ENCODE measurements at places on chromosomes 2 and 18. TPM values are rescaled to one million over a fixed set of nuclear protein-coding genes. Genes with fewer than 3 reads are reported as not detected.

Gene POTEF
- not detected for total RNA-seq

Gene SUPT7L
- total RNA-seq: 52.5 TPM

Gene TMX3
- 54.0 TPM for total RNA-seq

DNA sequence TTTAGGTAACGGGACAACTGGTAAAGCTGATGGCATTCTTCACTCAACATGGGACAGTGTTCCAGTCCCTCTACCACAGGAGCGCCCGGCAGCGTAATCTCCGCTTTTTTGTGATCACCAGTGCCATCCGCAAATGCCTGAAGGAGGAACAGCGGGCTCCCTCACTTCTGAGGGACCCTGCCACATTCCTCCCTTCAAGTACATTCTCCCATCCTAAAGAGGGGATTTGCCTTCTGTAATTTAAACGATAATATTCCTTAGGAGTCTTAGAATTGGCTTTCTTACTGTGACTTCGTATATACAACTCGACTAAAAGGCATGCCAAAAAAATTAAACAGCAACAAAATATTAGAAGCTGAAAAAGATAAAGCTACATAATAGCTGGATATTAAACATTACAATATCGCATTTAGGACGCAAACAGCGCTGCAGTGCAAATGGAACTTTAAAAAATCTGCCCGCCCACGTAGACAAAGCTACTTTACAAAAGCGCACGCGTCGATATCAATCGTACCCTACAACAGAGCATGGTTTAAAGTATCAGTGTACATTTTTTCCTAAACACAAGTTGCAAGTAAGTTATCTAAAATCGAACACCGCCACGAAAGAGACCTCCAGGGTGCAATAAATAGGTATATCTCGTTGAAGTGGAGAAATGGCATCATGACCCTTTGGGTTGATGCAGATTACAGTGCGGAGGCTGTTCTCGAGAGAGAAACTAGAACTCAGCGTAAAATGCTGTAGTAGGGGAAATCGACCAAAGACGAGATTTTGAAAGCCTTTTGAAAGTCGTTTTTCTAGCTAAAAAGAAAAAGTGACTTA, 2.3 kb upstream of the VSNL1 start:
- H3K27ac ChIP-seq: no peak overlapping the region
- no peaks in the 10 kb centered on the region for H3K36me3 ChIP-seq
- H3K4me1 ChIP-seq: peaks cover 3% of the 10 kb centered on the region
- no peak for DNase-seq
- no peak overlapping the region for H3K4me3 ChIP-seq

DNA sequence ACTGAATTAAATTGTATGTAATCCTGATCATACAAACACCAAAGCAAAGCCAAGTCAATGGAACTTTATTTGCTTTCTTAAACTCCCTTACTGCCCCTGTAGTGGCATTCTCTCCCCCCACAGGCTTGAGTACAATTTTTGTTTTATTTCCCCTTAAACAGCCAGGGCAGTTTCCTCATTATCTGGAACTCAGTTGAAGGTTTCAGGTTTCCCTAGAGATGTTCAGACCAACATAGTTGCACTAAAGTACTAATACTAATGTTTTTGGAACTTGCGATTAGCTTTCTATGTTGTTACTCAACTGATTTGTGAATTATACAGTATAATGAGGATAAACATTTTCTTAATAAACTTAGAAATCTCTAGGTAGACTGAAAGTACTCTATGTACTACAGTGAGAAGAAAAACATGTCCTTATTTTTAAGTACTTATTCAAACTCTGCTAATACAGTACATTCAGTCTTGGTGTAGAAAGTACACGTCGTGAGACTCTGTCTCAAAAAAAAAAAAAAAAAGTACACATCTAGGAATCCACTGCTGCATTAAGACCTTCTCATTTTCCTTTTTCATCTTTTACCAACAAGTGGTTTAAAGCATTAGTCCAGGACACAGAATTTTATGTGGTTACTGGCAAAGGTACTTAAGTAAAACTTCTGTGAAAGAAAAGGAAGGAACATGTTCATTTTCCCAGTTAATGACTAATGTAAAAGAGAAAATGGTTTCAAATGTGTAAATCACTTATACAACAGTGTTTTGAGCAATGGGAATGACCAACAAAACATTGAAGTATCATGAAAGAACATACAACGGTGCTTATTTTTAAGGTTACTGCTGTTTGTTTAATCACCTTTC, 209.5 kb upstream of the SMAD7 start:
- H3K36me3 ChIP-seq: peaks cover 7% of the 10 kb centered on the region
- DNase-seq: no peak
- no peaks in the 10 kb centered on the region for H3K4me1 ChIP-seq
- no peaks in the 10 kb centered on the region for H3K27me3 ChIP-seq
- no peak overlapping the region for H3K4me3 ChIP-seq

- no peak for DNase-seq
- H3K36me3 ChIP-seq: no peaks in the 10 kb centered on the region
- H3K27ac ChIP-seq: no peak overlapping the region
- H3K4me1 ChIP-seq: no peaks in the 10 kb centered on the region
Observed at GRCh38 chr2:38203446-38203810, 127.5 kb upstream of the CYP1B1 start.

GRCh38 chr2:237222601-237223041, 136.9 kb downstream of the COPS8 start:
- H3K27me3 ChIP-seq: no peaks in the 10 kb centered on the region
- no peaks in the 10 kb centered on the region for H3K36me3 ChIP-seq
- no peak overlapping the region for H3K4me3 ChIP-seq
- no peaks in the 10 kb centered on the region for H3K4me1 ChIP-seq
- no peak for DNase-seq

DNA sequence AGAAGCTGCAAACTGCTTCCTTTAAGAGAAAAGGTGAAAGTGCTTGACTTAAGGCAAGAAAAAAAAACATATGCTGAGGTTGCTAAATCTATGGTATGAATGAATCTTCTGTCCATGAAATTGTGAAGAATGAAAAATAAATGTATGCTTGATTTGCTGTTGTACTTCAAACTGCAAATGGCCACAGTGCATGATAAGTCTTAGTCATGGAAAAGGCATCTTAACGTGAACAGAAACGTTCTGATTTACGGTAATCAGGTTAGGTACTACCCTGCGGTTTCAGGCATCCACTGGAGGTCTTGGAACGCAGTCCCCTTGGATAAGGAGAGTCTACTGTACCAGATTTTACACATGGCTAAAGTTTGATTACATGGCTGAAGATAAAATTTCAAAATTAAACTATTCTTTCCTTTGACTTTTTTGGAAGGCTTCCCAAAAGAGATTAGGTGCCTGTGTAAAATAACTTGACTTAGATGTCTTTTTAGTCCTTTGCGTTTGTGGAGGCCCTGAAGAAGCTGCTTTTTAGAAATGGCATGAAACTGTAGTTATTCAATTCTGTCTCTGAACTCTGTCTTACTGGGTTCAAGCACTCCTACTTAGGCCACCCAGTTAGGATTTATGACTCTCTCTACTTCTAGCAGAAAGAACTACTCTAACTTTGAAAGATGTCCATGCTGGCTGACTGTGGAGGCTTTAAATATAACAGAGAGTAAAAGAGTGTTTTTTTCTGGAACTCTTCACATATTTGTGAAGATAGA, 35.9 kb upstream of the SCN9A start:
- no peak overlapping the region for H3K4me3 ChIP-seq
- no peaks in the 10 kb centered on the region for H3K27me3 ChIP-seq
- no peaks in the 10 kb centered on the region for H3K4me1 ChIP-seq

GRCh38 chr2:120630031-120630701, 105.5 kb upstream of the GLI2 start:
- no peak overlapping the region for H3K27ac ChIP-seq
- no peak overlapping the region for H3K4me3 ChIP-seq
- no peaks in the 10 kb centered on the region for H3K4me1 ChIP-seq
- DNase-seq: no peak
- H3K27me3 ChIP-seq: no peaks in the 10 kb centered on the region
- no peaks in the 10 kb centered on the region for H3K36me3 ChIP-seq

DNA sequence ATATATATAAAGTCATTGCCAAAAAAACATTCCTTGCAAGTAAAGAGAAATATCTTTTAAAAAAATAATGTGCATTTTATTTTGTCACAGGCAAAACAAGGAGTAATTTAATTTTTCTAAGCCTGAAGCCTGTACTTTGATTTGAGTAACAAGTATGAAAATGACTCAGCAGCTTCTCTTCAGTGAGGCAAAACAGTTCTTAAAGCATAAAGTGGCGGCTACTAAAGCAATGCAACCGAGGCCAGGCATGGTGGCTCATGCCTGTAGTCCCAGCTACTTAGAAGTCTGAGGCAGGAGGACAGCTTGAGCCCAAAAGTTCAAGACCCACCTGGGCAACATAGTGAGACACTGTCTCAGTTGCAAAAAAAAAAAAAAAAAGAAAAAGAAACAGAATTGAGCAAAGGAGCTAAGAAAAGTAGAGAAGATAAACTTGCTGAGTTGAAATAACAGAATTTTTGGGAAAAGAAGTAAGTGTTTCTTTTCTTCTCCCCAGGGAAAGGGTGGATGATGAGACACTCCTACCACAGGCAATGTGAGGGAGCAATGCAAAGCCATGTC, 29.6 kb downstream of the DOK1 start:
- H3K36me3 ChIP-seq: no peaks in the 10 kb centered on the region
- no peaks in the 10 kb centered on the region for H3K27me3 ChIP-seq
- H3K4me1 ChIP-seq: peaks cover 4% of the 10 kb centered on the region
- no peak for DNase-seq

DNA sequence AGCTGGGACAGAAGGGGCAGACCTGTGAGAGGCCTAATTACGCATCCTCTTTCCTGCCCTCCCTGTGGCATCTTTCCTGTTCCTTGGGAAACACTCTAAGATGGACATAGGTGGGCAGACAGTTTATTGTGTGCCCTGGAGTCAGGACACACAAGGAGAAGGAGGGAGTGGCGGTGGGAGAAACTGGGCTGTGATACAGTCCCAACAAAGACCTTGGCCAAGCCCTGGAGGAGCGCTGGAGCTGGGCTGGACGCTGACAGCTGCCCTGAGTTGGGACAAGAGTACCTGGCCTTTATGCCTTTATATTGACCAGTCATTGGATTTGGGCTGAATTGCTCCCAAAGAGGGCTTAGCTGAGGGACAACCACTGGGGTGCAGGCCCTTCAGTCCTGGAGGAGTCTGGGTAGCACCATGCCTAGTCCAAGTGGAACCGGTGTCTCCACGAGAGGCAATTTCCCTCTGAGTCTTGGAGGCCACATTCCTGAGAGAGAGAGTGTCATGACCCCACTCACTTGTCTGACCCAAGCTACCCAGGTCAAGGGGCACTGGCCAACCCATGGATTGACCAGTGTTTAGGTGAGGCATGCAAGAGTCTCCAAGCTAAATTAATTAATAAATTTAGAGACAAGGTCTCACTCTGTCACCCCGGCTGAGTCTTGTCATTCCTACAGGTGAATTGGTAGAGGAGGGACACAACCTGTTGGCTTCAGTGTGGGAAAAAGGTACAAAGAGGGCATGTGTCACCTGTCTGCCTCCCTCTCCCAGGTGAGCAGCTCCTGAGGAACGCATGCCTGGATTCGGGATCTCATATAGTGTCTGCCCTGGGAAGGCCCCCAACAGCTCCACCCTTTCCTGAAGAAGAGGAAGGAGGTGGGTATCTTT, 107.1 kb upstream of the ST3GAL5 start:
- no peaks in the 10 kb centered on the region for H3K27me3 ChIP-seq
- DNase-seq: no peak
- no peak overlapping the region for H3K4me3 ChIP-seq

- no peak for DNase-seq
- H3K4me3 ChIP-seq: no peak overlapping the region
- peaks cover 6% of the 10 kb centered on the region for H3K27me3 ChIP-seq
- H3K27ac ChIP-seq: no peak overlapping the region
Observed at GRCh38 chr2:206432193-206433082, 10.9 kb upstream of the ADAM23 start.

- DNase-seq: no peak
- no peak overlapping the region for H3K4me3 ChIP-seq
- H3K4me1 ChIP-seq: peaks cover 11% of the 10 kb centered on the region
- H3K36me3 ChIP-seq: peaks cover 14% of the 10 kb centered on the region
- H3K27ac ChIP-seq: no peak overlapping the region
Observed at GRCh38 chr2:18558458-18558857, 2.0 kb downstream of the RDH14 start.

GRCh38 chr2:46010925-46011490, 286.2 kb upstream of the EPAS1 start:
- no peaks in the 10 kb centered on the region for H3K27me3 ChIP-seq
- H3K4me1 ChIP-seq: no peaks in the 10 kb centered on the region
- H3K4me3 ChIP-seq: no peak overlapping the region
- H3K27ac ChIP-seq: no peak overlapping the region

DNA sequence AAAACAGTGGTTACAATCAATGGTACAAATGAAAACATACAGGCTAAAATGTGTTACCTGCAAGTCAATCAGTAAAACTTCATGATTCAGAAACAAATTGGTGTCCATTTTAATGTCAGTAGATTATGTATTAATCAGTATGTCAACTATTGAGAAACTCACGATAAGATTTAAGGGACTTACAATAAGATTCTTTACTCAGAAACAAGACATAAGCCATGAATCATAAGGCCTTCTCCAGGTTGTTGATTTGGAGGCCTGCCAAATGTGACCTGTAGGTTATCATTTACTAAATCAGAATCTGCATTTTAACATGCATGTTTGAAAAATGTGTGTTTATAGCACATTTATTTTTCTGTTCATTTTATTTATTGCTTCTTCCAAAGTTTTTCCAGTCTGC, 623.1 kb downstream of the CCDC85A start:
- DNase-seq: no peak
- H3K4me3 ChIP-seq: no peak overlapping the region
- H3K27me3 ChIP-seq: no peaks in the 10 kb centered on the region
- no peak overlapping the region for H3K27ac ChIP-seq

DNA sequence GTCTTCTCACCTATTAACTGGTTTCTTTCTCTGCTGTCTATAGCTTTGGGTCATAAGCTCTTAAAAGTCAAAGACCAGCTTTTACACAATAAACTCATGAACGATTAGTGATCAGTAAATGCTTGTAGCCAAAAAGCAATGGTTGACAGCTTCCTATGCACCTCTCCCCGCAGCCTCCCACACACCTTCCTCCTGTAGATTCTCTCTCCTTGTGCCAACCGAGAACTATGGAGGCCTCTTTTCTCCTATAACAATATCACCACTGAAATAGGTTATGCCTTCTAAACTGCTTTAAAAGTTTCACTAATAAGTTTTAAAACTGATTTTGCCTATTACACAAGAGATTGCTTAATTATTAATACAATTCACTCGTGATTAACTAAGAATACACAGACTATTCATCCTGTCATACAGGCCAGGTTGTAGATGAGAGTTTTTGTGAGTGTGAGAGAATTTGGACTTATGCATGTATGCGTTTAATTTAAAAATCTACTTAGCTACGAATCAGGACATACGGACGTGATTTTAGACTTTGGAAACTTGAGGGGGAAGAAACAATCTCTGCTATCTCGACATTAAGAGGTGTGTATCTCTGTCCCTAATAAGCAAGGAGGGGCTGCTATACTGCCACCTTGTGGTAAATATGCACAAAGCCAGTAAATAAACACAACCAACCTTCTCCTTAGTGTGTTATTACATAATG, 229.1 kb upstream of the RBBP8 start:
- H3K27ac ChIP-seq: no peak overlapping the region
- H3K4me1 ChIP-seq: no peaks in the 10 kb centered on the region
- no peaks in the 10 kb centered on the region for H3K27me3 ChIP-seq
- no peak overlapping the region for H3K4me3 ChIP-seq
- H3K36me3 ChIP-seq: no peaks in the 10 kb centered on the region
